ENCODE measurements at places on chromosomes 1 and 21.

DNA sequence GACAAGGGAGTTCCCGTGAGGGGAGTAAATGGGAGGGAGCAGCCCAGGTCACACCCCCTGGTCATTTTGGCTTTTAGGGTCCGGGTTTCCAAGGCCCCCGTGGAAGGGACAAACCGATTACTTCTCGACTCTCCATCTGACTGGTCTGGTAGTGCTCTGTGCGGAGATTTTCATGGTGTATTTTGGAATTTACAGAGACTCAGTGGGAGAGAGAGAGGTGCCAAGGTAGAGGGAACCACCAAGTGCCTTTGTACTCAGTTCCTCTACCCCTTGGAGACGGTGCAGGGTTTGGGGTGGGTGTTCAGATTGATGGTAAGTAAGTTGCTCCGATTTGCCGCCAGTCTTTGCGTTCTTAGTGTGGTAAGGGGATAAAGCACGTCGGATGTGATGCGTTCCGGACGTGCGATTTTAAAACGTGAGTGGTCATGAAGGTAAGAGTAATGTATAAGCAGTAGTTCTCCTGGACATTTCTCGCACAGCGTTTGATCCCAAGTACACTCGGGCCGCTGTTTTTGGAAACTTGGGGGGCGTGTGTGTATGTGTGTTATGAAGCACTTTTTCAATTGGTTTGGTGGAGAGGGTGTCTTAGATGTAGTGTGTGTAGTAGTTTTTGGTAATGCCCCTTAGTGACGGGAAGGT is 682 bp downstream of the SUCO start:
- peak; percentile 72 for DNase-seq

DNA sequence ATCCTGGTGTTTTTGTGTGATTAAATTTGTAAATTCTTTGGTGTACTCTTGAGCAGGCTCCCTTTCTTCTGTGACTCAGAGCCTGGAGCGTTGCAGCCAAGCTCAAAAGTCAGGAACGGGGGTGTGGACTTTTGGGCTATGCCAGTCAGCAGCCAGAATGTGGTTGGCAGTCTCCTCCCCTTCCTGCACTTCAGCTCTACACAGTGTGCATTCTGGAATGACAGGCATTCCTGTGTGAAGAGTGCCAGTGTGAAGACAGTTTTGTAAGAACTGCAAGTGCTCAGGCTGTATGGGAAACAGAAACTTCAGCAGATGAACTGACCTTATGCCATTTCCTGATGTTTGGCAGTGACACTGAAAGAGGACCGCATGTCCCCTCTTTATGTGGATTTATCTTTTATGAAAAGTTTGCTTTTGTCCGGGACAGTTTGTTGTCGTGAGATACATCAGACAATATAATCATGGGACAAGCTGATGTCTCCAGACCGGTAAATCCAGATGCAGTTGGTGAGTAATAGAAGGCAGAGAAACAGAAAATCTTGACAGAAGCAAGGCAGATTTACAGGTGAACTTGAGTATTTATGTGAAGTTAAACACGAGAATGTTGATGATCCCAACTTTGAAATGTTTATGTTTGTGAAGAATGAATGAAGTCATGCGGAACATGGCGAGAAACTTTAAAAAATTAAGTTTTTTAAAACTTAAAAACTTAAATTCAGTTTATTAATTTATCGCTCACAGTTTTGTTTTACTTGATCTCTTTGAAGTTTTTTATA is 67.7 kb upstream of the RCC1 start:
- DNase-seq, result peak; percentile 74

GRCh38 chr1:214856843-214857242 is 225.7 kb upstream of the KCNK2 start:
- DNase-seq, result no peak

GRCh38 chr1:12592496-12592895 is 25.5 kb downstream of the DHRS3 start:
- no peak for DNase-seq

DNA sequence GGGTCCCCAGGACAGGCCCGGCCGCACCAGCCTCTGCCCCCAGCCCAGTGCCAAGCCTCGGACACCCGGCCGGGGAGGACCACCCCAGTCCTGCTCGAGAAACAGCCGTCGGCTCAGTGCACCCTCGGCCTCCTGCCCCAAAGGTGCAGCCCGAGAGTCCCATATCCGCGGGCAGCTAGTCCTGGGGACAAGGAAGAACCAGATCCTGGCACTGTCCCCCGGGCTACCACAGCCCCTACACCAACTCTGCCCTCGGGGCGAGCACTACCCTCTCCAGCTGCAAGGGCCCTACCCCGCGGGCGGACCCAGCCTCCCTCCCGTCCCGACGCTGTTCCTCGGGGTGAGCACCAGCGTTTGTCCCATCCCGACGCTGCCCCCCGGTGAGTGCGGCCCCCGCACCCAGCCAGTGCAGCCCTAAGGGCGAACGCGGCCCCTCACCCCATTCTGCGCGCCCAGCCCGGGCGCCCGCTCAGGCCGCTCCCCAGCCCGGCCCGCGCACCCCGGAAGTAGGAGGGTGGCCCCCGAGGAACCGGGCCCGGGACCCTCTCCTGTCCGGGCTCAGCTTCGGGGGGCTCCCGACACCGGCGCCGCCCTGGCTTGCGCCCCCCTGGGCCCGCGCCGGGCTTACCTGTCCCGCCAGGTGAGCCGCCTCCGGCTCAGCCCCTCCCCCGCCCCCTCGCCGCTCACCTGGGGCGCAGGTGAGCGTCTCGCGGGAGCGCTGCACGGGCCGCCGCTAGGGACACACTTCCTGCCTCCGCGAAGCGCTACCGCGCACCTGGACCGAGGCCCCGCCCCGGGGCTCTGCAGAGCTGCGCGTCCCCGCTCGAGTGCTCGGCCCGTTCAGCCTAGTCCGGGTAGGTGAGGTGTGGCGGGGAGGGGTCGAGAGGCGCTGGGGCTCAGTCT is at the start of gene KDF1:
KDF1 (minus strand) TSS at position 747 of the 903 bp plus-strand sequence. CDS start 8,088 bp downstream, outside the sequence.
- DNase-seq, result no peak

DNA sequence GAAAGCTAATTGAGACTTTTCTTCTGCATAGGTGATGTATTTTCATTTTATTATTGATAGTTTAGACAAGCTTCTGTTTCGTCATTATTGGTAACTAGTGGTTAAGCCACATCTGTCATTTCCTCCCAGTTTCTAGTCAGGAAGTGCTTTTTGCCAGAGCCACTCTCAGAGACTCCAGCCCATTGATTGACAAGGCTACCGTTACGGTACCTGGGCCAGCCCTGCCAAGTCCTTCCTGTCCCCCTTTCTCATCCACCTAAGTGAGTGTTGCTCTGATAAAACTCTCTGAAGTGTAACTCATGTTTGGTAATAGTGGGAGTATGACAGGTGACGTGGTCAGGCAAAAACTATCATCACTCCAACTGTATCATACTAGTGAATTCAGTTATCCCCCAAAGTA is 29.6 kb upstream of the AGL start:
- no peak for DNase-seq

DNA sequence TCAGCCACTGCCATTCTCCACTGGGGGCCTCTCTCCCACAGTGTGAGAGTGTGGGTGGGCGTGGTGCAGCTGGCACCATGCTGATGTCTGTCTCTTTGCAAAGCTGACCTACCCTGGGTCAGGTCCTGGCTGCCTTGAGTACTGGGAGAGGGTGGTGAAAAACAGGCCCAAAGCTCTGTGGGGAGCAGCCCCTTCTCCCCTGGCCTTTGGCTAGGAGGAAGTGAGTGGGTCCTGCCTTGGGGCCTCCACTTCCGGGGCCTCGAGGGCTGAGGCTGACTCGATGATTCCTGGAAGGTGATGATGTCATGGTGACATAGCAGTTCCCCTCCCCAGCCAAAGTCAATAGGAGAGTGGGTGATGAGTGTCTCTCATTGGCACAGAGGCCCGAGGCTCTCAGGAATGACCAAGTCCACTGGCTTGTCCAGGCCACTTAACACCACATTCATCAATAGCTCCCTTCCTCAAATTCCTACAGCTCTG is 53.0 kb downstream of the IER5 start:
- DNase-seq, result no peak

- no peak for DNase-seq
Observed at GRCh38 chr1:219826290-219826689, 102.1 kb downstream of the SLC30A10 start.

Measured in right forelimb (tissue), 1 donor.